HuH-7 (cell line): ENCODE measurements at places on chromosomes 11 and 22.

GRCh38 chr11:96340555-96340885, 2.5 kb downstream of the MAML2 start:
- DNase-seq = no peak

DNA sequence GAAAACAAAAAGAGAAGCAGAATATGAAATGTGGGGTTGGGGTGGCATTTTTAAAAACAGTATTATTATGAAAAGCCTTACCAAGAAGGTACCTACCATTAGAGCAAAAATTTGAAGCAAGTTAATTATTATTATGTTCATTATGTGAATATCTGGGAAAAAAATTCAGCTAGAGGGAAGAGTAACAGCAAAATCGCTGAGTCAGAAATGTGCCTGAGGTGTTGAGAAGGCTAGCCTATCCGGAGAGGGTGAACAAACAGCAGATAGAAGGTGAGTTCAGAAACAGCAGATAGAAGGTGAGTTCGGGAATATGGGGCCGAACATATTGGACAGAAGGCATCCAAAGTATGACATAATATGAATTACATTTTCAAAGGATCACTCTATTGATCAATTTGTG, 536.8 kb upstream of the ANO5 start:
- DNase-seq = no peak

DNA sequence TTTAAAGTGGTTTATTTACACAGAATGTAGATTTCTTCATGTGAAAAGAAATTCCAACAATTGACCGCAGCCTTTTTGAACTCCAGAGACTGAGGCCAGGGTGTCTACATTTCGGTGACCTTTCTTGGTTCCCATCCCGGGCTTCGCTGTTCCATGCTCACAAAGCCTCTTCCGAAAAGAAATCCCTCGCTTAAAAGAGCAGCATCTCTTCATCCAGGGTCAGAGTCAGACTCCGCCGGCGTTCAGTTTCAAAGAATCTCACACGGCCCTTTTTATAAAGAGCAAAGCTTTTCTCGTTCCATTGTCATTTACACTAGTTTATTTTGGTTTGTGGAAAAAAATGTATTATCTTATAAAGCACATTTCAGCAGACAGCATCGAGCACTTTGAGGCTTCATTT, 530.6 kb upstream of the B3GAT1 start:
- DNase-seq = no peak

DNA sequence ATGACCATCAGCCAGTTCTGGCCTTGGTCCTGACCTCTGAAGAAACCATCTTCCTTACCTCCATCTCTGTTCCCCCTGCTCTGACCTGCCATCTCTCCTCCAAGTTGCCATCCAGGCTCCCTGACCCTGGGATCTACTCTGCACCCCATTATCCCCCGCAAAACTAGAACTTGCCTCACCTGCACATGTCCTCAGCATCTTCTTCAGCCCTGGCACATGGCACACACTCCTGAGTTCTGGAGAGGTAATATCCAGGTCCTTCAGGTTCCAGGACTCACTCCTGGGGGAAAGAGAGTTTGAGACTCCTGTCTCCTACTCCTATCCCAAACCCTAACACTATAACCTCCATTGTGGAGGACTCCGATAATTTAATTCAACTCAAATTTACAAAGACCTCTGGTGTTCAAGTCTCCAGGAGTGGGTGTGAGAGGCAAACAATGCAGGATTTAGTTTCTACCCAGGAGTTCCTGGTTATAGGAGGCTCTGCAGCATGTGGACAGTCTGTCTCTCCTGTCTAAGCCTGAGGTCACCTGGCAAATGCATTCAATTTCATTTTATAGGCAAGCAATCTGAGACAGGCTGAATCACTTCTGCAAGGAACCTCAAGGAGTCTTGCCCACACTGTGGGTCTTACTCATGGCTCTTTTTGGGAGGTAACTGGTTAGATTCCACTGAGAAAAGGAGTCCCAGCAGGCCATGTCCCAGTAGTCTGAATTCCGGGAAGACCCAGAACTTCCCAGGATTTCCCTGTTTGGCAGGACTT, 7.3 kb downstream of the TRIM21 start:
- no peak for DNase-seq

DNA sequence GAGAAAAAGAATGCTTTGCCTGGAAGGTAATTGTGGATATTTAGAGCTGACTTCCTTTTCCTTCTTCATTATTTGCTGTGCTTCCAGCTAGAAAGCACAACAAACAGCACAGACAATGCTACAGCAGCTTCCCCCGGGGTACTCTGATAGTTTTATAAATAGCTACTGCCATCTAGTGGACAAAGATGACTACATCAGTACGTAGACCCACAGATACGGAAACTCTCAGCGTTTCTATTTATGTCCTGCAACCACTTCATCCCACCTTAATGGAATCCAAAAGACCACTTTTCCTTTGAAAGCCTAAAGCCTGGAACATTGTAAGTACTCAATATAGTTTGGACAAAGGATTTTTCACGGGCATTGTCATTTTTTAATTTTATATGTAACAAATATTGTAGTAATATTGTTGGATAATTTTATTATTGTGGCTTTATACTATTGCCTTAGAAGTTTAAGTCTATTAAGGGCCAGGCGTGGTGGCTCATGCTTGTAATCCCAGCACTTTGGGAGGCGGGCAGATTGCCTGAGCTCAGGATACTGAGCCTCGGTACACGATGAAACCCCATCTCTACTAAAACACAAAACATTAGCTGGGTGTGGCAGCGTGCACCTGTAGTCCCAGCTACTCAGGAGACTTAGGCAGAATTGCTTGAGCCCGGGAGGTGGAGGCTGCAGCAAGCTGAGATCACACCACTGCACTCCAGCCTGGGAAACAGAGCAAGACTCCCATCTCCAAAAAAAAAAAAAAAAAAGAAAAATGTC, 7.5 kb downstream of the HSPA8 start:
- DNase-seq = peak; percentile 67

- no peak for DNase-seq
Observed at GRCh38 chr22:47043835-47044721, 281.6 kb downstream of the TBC1D22A start.

GRCh38 chr22:40216041-40216756, 38.5 kb downstream of the TNRC6B start:
- no peak for DNase-seq

GRCh38 chr11:55854704-55855103, 16.2 kb downstream of the OR5D16 start:
- no peak for DNase-seq

- DNase-seq = no peak
Observed at GRCh38 chr11:114027926-114028325, 31.6 kb upstream of the ZBTB16 start.

GRCh38 chr11:122306831-122307391, 190.9 kb upstream of the BLID start:
- DNase-seq = no peak

DNA sequence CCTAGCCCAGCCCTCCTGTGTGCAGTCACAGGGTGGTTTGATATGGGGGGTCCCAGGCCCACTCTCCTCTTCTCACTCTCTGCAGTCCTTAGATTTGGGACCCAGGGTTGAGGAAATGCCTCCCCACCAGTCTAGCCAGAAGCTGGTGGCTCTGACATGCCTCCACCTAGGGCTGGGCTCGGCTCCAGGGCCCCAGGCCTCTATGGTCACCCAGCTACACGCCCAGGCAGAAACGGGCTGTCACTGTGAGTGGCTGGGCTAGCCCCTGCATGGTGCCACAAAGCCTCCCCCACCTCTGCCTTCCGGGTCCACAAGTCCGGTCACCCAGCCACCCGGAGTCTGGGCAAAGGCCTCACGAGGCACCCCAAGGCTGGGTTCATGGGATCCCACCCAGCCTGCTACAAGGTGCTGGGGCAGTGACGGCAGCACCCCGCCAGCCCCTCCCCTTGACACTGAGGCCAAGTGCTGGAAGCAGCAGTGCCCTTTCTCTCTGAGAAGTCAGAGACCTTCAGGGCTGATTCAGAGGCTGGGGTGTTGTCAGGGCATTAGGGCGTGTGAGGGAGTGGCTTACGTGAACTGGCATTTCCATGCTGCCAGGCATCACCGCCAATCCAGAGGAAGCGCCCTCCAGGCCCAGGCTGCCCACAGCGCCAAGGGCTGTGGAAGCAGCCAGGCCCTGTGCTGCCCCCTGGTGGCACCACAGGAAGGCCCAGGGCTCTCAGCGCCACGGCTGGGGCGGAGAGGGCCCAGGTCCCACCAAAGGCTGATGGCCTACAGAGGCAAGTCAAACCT, 638 bp upstream of the PITPNM1 start:
- DNase-seq = peak; percentile 100

- DNase-seq = no peak
Observed at GRCh38 chr11:1138097-1138496, 19.7 kb upstream of the MUC5AC start.

DNA sequence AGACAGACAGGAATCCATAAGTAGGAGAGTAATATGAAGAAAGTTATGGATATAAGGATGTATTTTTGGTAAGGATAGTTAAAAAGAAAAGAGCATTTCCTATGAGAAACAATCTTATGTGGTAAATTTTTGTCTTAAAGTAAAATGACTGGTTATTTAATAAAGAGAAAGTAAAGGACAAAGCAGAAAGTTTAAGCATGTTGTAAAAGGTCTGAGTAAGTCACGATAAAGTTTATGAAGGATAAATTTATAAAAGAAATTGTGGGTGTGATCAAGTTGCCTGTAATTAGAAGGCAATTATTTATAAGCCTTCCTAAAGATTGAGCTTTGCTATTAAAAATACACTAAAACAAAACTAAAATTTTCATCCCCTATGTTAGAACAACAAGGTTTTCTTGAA, 314.7 kb upstream of the SYN3 start:
- no peak for DNase-seq

GRCh38 chr22:25903294-25903693, 161.3 kb downstream of the MYO18B start:
- DNase-seq = peak; percentile 46

- no peak for DNase-seq
Observed at GRCh38 chr11:212150-213100, 4.9 kb downstream of the RIC8A start.

DNA sequence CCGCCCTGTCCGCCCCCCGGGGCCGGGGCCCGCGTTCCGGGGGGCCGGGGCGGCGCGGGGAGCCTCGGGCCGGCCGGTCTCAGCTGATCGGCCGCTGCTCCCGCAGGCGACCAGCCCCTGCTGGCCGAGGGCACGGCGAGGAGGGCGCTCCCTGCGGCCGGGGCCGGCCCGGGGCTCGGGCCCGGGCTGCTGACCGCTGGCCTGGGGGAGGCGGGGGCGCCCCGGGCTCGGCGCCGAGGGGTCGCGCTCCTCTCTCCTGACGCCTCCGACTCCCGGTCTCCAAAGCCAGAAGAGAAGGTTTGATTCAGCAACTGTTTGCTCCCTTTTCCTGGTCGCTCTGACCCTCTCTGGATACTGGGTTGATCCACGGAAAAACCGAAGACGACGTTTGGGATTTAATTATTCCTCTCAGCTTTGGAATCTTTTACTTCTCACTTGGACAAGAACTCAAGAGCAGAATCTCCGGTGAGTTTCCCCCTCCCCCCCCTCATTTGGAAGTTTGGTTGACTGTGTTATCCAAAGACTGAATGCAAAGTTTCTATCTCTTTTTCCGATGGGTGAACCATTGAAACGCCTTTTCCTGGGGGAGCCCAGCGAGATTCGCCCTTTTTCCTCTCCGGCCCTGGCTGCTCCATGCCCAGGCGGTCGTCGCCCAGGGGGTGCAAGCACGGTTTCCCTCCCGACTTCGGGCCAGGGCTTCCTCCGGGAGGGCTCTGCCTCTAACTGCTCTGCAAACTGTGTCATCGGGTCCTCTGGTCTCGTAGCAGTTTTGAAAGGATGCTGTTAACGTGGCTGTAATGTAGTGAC, 725 bp downstream of the KDM2A start:
- DNase-seq = peak; percentile 86

- DNase-seq = no peak
Observed at GRCh38 chr11:46555267-46556054, 38.4 kb downstream of the AMBRA1 start.

GRCh38 chr11:130625578-130626306, 177.3 kb downstream of the ADAMTS15 start:
- DNase-seq = no peak

DNA sequence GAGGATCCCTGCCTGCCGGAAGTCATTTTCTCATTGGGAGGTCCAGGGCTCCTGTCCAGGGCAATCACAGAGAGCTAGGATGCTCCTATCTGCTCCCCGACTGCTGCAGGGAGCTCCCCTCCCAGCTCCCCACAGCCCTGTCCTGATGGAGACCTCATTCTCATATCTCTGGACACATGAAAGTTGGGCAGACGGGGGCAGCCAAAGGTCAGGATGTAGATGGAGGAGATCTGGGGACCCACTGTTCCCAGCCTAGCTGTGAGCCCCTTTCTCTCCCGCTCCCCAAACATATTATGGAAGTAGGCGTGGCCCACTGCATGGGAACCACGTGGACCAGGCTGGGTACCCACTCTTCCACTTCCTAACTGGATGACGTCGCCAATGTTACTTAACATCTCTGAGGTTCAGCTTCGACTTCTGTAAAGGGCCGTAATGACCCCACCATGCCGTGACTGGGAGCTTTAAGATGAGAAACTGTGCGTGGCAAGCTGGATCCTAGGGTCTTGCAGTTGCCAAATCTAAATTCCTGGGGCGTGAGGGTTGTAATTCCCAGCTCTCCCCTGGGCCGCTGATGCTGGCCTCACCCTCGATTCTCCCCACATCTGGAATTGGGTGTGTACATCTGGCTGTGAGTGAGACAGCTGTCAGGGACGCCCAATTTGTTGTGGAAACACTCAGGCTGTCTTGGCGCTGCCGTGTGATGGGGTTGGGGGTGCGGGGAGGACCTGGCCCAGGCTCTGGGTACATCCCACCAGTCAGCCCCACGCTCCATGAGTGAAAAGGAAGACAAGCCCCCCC, 1.8 kb downstream of the CDC42EP2 start:
- no peak for DNase-seq

DNA sequence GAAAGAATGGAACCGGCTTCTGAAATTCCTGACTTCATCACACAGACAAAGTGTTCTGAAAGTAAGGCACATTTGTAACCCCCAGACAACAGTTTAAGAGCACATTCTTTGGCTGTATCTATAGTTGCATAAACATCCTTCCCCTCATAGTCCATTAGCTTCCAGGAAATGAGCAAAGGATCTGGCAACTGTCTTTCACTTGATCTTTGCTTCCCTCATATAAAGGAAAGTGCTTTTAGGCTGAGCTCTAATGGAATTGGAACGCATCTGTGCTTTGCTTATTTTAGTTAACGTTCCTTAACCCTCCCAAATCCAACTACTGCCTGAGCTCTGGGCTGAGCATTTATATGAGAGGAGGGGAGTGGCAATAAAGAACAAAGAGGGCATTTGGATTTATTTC, 76.9 kb upstream of the API5 start:
- DNase-seq = no peak

DNA sequence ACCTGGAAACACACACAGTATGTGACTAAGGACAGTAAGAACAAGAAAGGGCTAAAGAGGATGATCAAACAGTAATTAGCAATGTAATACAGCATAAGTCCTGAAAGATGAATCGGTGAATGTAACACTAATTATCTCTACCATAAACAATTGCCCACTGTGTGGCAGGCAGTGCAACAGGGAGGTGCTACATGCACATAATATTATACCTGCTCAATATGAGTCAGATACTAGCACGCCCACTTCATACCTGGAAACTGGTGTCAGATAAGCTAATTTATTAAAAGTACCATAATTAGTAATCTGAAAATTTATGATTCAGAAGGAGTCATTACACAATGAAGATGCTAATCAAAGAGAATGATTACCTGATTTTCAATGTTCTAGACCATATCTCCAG, 14.9 kb downstream of the CASP12 start:
- no peak for DNase-seq

- no peak for DNase-seq
Observed at GRCh38 chr11:14010665-14011064, 48.1 kb downstream of the SPON1 start.

GRCh38 chr22:37582526-37582925, 2.6 kb upstream of the LGALS2 start:
- DNase-seq = no peak
